ENCODE measurements at places on chromosomes 1 and 21. TPM values are rescaled to one million over a fixed set of nuclear protein-coding genes. Genes with fewer than 3 reads are reported as not detected.

Gene RXFP4
- not detected for total RNA-seq

Gene ITLN2
- not detected for total RNA-seq

Gene ADAMTSL4
- total RNA-seq: 9.2 TPM

Gene PTPN22
- 6.2 TPM for total RNA-seq

Gene NMNAT1
- 12.2 TPM for total RNA-seq

Gene DENND2D
- 53.3 TPM for total RNA-seq

Gene ZMYND12
- total RNA-seq: 3.5 TPM

Gene PLA2G2F
- total RNA-seq: not detected

Gene TOE1
- 19.8 TPM for total RNA-seq

Gene LRRC39
- total RNA-seq: 2.0 TPM

Gene FBXO2
- total RNA-seq: 8.4 TPM

Gene BATF3
- total RNA-seq: 1.2 TPM

Gene CTXND2
- not detected for total RNA-seq

Gene F13B
- not detected for total RNA-seq

Gene NFIA
- 105 TPM for total RNA-seq

Gene SPRR2F
- total RNA-seq: not detected

Gene VCAM1
- total RNA-seq: 11.1 TPM

Gene TRIM67
- total RNA-seq: not detected

All from thyroid gland (tissue), 4 donors.